ENCODE measurements at places on chromosomes 12 and 14.

- DNase-seq = no peak
These were observed 108.0 kb upstream of the MDM1 start for GRCh38 chr12:68440068-68440581.

DNA sequence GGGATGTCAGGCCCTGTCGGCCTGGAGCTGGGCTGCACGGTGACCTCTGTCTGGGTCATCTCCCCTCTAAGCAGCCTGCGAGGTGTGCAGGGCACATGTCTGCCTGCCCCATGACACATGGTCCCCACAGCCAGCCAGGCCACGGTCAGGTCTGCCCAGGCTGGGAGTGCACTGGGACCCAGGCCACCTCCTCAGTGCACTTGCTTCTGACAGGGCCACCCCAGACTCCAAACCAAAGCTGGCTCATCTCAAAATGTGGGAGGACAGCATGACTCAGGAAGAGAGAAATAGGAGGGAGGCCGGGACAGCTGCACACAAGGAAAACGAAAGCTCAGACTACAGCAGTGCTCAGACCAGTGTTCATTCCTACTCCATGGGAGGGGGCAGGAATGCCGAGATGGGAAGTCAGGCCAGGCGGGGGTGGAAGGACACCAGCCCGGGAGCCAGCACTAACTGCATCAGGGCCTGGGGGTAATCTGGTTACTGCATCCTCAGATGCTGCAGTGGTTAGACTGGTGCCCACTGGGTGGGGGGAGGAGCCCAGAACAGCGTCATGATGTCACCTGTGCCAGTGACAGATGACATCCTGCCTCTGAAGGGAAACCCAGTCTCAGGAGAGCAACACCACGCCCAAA lies 4.0 kb downstream of the P2RX2 start:
- peak; percentile 30 for DNase-seq

DNA sequence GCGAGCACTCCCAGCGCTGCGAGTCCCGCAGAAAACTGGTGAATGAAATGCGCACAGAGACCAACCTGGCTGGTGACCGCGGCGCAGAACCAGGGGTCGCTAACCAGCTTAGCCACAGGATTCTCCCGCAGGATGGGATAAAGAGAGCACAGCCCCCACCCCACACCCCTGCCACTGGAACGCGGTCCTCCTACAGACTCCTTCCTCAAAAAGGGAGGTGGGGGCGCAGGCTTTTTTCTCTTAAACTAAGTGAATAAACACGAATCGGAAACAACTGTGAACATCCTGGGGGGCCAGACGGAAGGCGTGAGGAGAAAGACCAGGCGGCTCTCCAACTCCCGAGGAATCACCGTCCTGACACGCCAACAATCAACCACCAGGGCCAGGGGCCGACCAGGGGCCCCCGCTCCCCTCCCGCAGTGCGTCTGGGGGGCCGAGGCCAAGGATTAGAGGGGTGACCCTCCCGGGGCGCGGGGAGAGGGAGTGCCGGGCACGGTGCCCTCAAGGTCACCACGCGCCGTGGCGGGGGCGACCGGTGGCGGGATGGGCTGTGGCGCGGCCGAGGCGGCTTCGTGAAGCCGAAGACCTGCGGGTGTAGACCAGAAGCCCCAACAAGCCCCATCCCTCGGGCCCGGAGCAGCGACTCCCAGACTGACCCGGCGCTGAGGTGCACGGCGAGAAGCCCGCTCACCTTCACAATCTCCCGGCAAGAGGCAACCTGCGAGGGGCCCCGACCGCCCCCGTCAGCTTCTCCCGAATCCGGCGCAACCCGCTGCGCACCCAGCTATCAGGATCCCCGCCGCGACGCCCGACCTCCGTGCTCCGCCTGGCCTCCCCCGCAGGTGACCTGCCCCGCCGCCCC lies 704 bp downstream of the ATP2B1 start:
- DNase-seq = no peak

DNA sequence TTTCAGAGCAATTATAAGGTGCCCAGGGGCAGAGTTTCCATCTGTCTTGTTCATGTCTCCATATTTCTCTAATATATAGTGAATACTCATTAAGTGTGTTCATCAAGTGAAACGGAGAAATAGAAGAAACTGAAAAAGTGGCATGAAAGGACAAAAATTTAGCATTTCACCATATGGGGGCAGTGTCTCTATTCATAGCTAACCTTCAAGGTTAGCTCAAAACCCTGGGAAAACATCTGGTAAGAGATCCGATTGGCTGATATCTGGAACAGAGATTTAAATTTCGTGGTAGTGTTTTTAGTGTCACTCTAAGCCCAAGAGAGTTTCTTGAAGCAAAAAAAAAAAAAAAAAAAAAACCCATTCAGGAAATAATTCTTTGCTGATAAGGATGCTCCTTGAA lies 367.5 kb downstream of the DAD1 start:
- no peak for DNase-seq

GRCh38 chr12:96271469-96272199 lies 77.5 kb downstream of the ELK3 start:
- no peak for DNase-seq

- no peak for DNase-seq
These were observed 20.9 kb downstream of the SENP1 start for GRCh38 chr12:48084841-48085460.

DNA sequence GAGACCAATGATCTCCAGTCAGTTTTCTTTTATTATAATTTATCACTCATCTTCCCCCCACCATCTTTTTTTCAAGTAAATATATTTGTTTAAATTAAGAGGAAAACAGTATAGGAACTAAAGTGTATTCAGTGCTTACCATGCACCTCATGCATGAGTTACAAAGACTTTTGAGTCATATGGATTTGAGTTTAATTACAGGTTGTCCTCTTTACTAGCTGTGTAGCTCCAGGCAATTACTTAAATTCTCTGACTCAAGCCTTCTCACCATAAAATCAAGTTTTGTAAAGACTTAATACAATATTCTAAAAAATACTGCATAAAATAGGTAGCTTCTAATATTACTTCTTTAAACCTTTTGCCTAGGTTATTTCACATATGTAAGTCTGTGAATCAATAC lies 251.3 kb downstream of the SLC16A7 start:
- no peak for DNase-seq

GRCh38 chr14:53042480-53042879 lies 91.6 kb upstream of the FERMT2 start:
- DNase-seq = no peak

DNA sequence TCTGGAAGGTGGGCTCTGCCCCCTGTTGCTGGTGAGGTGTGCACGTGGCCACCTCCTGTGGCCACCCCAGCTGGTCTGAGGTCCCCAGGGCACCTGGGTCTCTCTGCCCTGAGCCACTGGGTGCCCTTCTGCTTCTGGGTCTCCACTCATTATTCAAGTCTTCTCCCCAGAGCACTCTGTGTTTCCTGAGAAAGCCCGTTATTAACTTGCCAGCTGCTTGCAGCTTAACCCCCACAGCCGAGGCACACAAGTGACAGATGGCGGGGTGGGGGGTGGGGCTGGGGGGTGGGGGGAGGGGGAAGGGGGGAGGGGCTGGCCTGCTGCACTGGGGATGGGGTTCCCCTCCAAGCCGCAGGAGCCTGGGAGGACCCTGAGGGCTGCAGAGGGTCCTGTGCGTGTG lies 40.5 kb downstream of the FBRSL1 start:
- no peak for DNase-seq

- no peak for DNase-seq
These were observed 170.8 kb downstream of the ESR2 start for GRCh38 chr14:64123241-64123822.

DNA sequence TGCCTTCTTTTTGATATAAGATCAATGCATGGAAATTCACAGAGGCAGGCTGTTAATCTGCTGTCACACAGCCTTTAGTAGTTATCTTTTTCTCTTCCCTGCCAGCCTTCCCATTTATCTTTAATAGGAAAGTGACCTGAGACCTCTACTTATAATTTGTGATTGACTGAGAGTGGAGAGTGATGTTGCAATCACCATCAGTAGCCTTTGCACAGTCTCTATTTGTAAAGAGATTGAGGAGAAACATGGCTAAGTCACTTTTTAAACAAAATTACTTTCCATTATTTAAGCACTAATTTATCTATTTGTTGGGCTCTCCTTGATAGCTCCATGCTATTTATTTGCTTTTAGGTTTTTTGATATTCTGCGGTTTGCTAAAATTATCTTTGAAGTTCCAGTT lies 19.9 kb downstream of the LMNTD1 start:
- DNase-seq = no peak

DNA sequence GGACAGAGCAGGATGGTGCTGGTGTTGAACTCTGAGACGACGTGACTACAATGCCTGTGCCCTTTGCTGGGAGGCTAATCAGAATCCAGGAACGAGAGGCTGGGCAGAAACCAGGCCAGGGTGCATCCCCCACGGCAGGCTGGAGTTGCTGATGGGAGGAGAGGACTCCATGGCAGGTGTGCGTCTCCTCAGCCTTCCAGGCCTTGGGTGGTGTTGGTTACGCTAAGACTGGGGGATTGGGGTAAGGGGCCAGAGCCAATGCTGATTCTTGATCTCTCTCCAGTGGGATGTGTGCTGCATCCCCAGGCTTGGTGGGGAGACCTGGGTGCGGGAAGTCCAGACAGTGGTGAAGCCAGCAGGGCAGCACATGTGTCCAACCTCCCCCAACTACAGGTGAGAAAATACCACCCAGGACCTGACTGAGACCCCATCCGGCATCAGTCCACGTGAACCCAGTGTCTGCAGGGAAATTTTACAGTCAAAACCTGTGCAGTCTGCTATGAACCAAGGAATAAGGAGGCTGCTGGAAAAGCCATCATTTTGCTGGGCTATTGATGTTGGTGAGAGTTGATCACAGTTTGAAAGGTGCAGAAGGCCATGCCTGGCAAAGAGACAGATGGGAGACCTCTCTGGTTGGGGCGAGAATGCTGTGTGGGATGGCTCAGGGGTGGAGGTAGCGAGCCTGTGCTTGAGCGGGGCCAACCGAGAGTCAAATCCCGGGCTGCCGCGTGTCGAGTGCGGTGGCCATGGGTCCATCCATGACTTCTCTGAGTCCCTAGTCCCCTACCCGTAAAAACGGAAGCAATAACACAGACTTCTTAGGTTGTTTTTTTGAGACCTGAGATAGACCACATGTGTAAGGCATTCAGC lies 89.8 kb downstream of the NTF3 start:
- DNase-seq = no peak

DNA sequence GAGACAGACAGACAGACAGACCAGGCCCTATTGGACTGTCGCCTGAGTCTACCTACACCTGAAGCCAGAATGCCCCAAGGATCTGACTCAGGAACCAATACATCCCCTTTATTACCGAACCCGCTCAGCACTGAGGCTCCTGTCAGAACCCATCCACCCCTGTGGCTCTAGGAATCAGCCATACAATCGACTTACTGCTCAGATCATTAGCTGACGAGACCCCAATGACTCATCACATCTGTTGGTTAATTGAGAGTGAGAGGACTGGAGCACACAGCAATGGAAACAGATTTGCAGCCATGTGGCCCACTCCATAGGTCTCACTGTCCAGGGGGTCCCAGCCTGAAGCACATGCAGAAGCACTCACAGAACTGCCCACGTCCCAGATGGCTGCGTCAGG lies 15.2 kb downstream of the ITPK1 start:
- DNase-seq = no peak

- no peak for DNase-seq
These were observed 148.6 kb downstream of the BMP4 start for GRCh38 chr14:53808042-53808441.

DNA sequence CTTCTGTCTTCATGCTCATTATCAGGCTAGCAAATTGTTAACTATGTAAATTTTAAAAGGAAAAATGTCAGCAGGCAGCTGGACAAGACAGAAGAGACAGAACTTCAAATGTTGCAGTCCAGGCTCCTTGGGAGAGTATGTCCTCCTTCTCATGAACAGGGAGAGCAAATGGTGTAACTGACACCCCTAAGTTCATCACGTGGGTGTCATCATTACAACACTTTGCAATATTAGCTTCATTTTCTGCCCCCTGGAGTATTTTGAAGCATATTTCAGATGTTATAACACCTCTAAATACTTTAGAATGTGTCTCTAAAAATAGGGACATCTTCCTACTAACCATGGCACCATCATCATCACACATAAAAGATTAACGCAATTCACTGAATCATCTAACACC lies 62.1 kb downstream of the ZNF664 start:
- no peak for DNase-seq

DNA sequence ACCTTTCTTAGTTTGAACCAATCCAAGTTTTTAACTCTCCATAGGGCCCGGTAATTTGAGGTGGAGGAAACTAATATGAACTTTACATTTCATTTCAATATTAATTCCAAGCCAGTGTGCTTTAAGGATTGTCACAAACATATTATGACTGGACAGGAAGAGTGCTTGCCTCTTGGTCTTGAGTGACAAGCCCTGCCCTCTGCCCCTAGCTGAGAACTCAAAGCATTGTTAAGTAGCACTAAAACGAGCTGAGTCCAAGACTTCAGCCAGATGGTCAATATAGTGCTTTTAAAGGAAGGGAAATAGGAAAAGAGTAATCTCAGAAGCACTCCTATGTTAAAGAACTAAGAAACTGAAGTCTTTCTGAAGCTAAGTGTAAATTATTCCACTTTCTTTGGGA lies 17.1 kb downstream of the TRMT5 start:
- no peak for DNase-seq

DNA sequence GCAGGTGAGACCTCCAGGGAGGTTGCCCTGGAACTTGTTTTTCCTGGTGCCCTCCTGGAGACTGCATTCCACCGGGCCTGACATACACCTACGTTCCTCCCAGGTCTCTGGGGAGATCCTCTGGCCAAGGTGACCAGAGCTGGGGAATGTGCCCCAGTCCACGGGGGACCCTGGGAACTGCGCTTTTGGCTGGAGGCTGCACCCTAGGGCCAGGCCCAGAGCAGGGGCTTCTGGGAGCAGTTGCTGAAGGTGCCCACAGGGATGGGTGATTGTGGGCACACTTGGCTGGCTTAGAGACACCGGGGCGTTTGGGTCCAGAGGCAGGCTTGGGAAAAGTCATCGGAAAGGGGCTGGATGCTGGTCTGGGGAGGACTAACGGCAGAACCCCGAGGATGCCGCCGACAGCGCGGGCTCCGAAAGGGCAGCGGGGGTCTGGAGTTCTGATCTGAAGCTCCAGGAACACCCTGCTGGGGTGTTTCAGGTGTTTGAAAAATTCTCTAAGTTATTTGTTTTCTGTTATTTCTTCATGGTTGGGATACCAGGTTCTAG lies 36.5 kb upstream of the TDRD9 start:
- no peak for DNase-seq

DNA sequence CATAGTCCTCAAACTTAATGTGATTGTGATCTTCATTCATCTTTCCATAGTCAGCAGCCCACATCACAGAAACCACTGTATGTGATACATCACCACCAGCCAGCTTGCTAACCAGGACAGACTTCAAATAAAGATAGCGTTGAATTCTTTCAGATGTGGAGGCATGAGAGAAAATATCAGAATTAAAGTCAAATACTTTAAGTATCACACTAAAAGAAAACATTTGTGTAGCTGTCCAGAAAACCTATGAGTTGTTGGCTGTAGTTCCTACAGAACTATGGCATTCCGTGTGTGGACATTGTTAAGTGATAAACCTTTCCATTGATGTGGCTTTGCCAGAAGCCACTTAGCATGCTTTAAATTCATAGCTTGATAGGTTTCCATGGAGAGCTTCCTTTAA lies 105.1 kb downstream of the LLPH start:
- no peak for DNase-seq

All from anterior cingulate cortex (tissue), 58 donors.